Activated CD4-positive, alpha-beta T cell treated with anti-CD3 and anti-CD28 coated beads for 1 hour (primary cell): ENCODE measurements at places on chromosomes 6 and 20.

DNA sequence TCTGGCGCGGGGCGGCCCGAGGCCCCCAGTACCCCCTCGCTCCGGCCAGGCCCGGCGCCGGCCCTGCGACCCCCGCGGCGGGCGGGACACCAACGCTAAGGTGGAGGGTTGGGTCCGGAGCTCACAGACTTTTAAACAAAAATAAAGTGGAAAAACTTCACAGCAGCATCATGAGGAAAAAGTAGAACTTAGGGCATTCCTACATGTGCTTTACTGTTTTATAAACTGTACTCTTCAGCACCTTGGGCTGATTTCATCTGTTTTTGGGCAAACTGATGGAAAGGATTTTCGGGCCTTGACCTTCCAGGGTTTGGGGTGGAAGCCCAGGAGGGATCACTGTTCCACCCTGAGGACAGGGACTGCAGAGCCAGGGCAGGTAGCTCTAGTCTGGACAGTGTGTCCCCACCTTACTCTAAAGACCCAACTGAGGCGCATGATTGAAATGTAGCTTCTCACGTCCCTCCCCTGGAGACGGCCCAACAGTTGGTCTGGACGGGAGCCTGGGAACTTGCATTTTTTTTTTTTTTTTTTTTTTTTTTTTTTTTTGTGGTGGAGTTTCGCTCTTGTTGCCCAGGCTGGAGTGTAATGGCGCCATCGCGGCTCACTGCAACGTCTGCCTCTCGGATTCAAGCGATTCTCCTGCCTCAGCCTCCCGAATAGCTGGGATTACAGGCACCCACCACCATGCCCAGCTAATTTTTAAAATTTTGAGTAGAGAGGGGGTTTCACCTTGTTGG, 740 bp downstream of the NELFCD start:
- no peak for DNase-seq

DNA sequence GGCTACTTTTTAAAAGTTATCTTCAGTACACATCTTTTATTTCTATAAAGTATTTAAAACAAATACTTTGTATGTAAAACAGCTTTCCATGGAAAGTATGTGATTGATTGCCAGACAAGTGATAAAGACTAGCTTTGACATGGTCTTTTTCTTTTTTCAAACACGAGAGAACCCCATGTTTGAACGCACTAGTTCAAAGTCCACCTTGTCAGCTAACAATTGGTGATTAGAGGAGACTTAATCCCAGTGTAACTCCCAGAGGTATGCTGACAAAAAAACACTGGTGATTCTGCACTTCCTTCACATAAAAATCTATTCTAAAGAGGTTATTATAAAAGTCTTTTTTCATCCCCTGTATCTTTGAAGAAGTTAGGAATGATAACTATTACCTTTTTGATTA, 438.1 kb downstream of the GJA1 start:
- no peak for DNase-seq

DNA sequence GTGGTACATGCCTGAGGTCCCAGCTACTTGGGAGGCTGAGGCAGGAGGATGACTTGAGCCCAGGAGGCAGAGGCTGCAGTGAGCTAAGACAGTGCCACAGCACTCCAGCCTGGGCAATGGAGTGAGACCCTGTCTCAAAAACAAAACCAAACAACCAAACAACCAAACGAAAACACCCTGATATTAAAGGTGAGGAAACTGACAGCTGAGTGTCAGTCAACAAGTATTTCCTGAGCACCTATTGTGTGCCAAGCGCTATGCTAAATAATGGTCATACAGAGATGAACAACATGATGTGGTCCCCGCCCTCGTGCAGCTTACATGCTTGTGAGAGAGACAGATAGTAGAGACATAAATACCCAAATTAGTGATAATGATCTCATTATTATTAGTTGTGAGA, 1.9 kb upstream of the TULP1 start:
- no peak for DNase-seq

GRCh38 chr6:3623451-3624249, 127.9 kb downstream of the PXDC1 start:
- DNase-seq: no peak

DNA sequence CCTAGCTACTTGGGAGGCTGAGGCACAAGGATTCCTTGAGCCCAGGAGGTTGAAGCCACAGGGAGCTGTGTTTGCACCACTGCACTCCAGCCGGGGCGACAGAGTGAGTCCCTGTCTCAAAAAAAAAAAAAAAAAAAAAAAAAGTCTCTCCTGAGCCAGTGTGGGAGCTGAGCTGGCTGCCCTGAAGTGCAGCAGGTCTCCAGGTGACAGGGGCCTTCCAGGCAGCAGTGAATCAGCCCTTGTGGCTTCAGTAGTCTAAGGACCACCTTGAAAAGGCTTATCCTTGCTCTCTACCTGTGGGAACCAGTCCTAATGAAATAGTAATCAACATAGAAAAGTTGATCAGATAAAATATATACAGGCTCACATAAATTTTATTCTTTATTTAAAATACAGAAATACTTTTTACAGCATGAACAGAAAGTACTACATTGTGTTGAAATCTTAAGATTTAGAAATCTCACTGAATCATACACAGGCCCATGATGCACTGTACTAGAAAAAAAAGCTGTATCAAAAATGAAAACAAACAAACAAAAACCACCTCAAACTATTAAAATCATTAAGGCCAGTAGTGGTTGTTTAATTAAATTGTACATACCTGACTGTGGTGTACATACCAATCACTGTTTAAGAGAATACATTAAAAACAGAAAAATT, 128.9 kb downstream of the SCML4 start:
- DNase-seq: no peak

GRCh38 chr6:24504649-24505586, 10.1 kb downstream of the ALDH5A1 start:
- DNase-seq: no peak

- DNase-seq: no peak
Measured at GRCh38 chr6:15489261-15489962, 173.4 kb downstream of the DTNBP1 start.

- DNase-seq: no peak
Measured at GRCh38 chr6:31210123-31210522, 39.6 kb upstream of the POU5F1 start.
